NT2/D1 (cell line): ENCODE measurements at places on chromosomes 5 and 9.

DNA sequence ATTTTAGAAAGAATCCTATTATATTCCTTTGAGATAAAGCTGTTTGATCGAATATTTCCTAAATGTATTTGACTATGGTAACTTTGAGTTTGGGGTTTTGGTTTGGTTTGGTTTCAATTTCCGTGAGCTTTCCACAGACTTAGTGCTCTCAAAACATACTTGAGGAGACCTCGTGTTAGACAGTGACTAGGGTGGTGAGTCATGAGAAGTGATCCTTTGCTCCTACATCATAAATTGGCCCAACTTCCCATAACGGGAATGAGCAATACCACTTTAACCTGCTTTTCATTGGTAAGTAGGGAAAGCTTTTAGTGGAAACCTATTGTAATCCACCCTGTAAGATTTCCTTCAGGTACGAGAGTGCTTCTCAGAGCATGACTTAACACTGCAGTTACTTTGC lies 3.8 kb upstream of the RASEF start:
- no peak for DNase-seq

DNA sequence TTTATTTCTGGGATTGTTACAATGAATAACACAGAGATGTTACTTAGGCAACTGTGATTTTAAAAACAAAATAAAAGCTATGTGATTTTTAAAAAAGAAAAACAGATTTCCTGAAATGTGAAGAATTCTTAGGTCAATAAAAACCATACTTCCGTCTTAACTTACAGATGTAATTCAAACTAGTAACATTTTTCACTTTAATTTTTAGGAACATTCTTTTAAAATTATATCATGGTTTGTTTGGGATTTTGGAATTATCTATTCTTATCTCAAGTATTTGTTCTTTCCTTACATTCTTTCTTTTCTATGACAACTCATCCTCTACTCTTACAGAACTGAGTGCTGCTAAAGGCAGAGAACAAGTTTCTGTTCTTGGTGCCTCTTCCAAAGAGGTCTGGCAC lies 159.5 kb downstream of the RAPGEF6 start:
- DNase-seq = no peak

- no peak for DNase-seq
Measured at GRCh38 chr9:113787871-113788270, 88.2 kb upstream of the ZNF618 start.

- no peak for DNase-seq
Measured at GRCh38 chr9:129023908-129024233, 4.3 kb downstream of the SH3GLB2 start.

DNA sequence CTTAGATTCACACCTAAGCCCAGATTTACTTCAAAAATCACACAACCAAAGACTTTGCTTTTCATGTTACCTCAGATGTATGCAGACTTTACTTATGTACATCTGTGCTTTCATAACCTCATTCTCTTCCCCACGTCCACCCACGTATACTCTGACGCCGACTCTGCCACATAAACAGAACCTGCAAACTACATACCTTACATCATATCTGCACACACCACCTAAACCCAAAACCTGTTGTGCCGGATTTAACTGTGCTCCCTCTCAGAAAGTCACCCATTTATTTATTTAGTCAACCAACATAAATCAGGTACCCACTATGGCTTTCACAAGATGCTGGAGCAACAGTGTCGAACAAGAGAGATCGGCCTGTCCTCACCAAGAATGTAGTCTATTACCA lies 1.0 kb upstream of the DPYSL3 start:
- DNase-seq = no peak

DNA sequence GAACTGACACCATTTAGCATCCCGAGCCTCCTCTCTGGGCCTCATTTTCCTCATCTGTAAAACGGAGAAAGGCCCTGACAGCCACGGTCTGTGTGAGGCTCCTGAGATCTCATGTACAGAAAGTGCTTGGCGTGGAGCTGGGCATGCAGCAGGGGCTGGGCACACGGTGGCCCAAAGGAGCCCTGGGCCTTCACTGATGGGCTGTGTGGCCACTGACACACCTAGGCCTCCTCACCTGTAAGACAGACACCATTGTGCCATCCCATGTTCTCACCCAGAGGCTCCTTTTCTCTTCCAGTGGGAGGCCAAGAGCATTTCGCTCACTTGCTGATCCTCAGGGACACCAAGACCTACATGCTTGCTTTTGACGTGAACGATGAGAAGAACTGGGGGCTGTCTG lies 1.6 kb downstream of the ORM1 start:
- DNase-seq = no peak

DNA sequence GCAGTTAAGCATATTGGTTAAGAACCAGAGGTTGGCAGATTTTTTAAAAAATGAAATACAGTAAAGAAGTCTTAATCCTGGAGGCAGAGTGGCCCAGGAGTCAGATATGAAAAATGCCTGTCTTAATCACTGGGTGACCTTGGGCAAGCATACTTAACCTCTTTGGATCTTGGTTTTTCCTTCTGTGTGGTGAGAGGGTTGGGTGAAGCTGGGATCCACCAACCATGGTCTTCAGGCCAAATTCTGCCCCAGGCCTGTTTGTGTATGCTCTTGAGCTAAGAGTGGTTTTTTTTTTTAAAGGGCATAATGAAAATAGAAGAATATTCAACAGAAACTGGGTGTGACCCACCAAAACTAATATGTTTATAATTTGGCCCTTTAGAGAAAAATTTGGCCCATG lies 20.0 kb upstream of the TEX48 start:
- no peak for DNase-seq

DNA sequence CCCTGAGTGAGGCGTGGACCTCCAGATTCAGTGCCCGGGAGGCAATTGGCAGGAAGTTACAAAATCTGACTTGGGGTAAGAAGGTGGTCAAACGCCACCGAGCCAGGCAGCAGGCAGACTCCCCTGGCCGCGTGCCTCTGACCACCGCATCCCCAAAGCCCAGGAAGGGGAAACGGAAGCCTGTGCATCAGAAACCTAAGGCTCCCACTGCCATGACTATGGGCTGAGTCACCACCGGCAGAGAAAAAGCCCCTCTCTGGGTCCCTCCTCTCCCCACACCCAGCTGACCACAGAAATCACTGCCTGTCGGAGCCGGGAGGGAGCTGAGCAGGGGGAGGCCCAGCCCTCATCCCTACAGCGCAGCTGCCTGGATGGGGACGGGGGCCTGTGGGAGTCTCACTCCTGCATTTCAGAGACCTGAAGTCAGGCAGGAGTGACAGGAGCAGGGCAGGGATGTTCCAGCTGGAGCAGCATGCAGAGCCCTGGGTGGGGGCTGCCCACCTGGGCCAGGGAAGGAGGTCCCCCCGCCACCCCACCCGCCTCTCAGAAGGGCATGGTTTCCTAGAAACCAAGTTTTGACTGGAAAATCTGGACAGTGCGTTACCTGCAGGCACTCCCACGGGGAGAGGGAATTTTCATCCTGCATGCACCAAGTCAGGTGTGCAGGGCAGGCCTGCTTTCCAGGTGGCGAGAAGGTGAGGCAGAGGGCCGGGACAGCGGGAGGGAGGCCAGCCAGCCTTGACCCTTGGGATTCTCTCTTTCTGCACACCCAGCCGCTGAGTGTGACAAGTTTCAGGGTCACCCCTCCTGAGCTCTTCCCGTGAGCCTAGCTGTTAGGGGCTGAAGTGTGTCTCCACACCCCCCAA lies 68.2 kb downstream of the LRSAM1 start:
- no peak for DNase-seq

- DNase-seq = no peak
Measured at GRCh38 chr9:104895572-104895971, 32.4 kb downstream of the ABCA1 start.

- no peak for DNase-seq
Measured at GRCh38 chr9:129435988-129436717, 184.7 kb downstream of the C9orf50 start.

GRCh38 chr9:107635101-107635802 lies 145.7 kb upstream of the KLF4 start:
- DNase-seq = no peak

DNA sequence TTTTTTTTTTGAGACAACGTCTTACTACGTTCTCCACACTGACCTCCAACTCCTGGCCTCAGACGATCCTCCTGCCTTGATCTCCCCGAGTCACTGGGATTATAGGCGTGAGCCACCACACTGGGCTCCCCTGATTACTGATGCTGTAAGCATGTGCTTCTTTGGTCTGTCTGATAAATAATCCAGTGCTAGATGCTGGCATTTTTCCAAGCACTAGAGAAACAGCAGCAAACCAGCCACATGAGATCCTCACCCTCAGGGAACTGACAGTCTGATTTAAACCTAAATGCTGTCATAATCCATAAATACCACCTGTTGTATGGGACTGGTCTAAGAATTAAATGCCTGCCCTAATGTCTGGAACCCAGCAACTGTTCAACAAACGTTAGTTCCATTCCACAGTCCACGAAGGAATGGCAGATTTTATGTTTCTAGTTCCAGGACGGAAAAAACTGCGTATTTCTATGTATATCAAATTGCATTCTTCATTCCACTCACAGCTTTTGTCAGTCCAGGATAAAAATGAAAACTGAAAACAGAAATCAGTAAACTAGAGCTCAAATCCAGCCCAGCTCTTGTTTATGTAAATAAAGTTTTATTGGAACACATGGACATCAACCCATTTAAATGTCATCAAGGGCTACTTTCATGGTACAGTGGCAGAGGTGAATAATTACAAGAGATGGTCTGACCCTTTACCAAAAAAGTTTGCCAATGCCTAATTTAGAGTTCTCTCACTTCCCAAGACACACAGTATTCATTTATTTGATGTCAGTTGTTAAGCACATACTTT lies 20.1 kb downstream of the SLC35D2 start:
- no peak for DNase-seq

GRCh38 chr9:131999692-132000551 lies 79.7 kb downstream of the MED27 start:
- DNase-seq = no peak

DNA sequence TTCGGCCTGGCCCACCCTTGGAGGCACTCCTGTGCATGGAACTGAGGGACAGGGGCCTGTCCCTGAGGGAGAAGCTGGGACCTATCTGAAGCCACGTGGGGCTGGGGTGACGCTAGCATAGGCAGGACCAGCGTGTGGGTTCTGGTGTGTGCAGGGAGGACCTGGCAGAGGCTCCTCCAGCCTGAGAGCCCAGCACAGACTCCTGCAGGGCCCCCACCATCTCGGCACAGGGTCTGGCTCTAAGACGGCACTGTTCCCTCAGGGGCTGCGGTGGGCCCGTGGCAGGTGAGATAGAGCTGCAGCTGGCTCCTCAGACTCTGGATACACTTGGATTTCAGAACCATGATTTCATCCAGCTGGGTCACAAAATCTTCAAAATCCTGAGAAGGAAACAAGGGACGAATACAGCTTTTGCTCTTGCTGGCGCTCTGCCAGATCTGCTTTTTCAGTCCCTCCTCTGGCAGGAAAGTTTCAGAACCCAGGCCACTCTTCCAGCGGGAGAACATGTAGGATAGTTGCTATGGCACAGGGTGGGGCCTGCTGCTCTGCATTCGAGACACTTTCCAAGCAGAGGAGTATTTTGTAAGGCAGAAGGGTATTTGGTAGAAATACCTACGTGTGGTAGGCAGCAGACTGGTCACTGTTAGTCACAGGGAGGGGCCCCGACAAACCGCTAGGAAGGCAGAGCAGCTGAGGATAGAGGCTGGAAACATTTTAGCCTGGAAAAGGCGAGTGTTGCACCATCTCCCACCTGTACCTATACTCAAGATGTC lies 74.7 kb downstream of the KIF24 start:
- no peak for DNase-seq

DNA sequence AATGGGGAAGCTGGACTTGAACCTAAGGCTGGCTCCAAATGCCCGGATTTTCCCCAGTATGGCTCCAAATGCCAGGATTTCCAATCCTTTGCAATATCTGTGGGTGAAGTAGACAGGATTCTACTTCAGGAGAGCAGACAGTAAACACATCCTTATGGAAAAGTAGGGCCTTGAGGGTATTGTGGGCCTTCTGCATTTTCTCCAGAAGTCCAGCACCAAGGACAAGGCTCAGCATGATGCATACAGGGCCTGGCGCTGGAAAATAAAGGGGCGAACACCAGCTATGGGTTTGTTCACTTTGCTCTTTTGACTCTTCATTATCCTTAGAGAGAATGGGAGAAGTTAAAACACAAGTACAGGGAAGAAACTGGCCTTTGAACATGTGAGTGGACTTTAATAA lies 347.5 kb downstream of the SEMA5A start:
- no peak for DNase-seq

DNA sequence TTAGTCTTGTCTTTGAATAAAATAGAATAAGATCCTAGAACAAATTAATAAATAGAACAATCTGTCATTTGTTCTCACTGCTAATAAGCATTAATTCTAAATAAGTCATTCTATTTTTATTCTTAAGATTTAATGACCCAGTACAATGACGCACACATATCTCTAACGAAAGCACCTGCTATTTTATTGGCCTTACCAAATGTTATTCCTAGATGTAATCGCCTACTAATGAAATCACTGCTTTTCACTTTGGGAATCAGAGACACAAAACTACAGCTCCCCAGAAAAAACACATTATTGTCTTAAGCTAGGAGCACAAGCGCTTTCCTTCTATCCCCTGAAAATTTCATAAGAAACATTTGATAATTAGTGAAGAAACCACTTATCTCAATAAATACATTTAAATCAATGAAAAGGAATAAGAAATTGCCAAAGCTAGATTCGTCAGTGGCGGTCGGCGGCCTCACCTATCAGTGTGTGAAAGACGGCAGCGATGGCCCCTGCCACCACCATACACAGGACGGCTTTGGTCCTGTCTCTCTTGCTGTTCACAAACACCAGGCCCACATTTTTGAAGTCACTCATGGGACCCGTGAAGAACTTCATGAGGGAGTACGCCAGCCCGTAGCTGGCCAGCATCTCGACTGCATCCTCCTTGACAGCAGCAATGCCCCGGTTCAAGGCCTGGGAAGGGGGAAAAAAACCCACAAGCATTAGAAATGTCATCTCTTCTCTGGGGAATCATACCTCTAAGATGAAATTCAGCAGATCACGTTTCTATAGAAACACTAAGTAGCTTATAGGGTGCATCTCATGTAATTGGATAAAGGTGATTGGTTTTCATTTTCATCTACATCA lies 102.8 kb downstream of the ANKH start:
- DNase-seq = no peak

DNA sequence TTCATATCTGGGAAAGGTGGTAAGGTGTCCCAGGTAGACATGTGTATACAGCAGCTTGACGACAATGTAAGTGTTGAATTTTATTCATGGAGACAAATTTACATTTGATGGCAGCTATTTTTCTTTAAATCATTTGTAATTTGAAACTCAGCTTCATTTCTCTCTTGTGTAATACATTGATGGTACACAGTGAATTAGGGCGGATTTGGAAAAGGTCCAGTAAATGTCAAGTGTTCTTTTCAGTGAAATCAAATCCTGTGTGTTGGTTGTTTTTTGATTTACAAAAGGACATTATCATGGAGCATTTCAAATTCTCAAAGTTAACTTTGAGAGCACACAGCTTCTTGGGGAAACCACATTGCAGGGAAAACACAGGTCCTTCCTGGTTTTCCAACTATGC lies 30.0 kb upstream of the PCSK1 start:
- no peak for DNase-seq
